NCI-H2107 (cell line): ENCODE measurements at places on chromosomes 13 and 19.

DNA sequence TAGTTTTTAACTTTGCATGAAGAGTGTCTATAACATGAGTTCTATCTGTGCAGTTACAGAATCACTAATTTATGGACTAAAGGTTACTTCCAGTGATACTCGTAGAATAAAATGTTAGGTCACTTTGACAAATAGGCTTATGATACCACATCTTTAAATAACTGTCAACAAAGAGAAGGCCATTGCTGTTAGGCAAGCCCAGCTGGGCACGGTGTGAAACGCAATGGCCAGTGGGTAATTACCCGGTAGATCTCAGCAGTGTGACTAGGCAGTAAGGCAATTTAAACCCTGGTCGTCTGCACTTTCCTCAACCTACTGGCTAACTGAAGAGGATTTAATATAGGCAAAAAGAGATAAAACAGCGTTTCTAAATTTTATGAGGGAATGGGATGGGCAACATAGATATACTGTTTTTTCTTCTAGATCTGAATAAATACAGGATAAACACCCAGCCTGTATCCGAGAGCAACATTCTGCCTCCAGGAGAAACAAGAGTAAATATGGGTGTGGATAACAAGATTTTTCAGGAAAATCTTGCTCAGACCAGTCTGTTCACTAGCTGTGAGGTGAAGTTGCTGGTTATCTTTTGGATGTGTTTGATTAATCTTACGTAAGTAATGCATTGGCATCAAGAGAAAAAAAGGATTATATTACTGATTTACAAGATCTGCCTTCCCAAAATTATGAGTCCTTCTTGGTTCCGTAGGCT lies 631.3 kb downstream of the EFNB2 start:
- DNase-seq: no peak

GRCh38 chr19:46529622-46530451 lies 34.2 kb upstream of the PNMA8B start:
- peak; percentile 49 for DNase-seq

GRCh38 chr13:101451641-101452040 lies 834 bp upstream of the ITGBL1 start:
- DNase-seq: no peak

DNA sequence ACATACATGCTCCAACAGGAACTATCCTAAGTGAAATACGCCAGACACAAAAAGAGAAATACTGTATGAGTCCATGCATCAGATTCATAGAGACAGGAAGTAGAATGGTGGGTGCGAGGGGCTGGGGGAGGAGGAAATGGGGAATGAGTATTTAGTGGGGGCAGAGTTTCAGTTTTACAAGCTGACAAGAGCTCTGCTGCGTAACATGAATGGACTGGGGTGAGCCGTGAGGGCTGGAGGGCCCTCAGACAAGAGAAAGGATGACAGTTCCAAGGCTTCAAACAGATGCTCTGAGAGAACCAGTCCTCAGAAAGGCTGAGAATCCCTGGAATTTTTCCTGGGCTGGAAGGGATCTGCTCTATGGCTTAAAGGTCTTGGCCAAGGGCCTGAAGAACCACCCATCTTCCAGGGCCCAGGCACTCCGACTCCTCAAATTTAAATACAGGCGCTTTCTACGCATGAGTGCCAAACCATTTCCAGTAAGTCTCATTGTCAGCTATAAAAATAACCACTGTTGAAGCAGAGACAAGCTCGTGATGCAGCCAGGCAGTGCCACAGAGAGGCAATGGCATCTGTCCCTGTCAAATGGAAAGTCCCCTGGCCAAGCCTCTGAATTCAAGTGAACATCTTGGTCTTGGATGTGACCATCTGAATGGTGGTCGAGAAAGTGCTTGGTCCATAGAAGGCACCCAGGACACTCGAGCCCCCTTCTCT lies 17.5 kb downstream of the KLF2 start:
- peak; percentile 32 for DNase-seq

GRCh38 chr19:44903216-44903601 lies 2.4 kb upstream of the APOE start:
- DNase-seq: no peak

- DNase-seq: no peak
Observed at GRCh38 chr13:73110814-73111213, 52.0 kb downstream of the KLF5 start.

DNA sequence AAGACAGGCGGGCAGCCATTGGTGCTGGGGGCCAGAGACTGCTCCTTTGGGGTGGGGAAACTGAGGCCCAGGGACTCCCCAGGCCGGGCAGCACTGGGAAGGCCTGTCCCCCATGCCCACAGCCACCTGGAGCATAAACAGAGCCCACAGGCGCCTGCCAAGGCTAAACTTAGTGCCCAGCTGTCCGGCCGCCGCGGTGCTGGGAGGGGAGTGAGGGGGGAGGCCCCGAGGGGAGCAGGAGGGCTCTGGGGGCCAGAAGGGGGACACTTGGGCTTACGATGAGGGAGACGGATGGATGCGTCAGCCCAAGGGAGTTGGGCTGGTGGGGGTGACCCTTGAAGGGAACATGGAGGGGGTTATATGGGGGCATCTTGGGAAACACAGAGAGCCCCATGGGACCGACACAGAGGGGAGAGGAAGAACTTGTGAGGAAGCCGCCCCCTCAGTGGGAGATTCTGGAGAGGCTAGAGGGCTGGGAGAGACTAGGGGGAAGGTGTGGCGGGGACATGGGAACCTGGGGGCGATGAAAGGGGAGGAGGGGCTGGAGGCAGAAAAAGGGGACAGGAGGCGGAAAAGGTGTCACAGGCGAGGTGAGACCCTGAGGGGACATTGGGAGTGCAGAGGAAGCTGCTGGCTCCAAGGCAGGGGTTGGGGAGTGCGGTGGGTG lies 2.2 kb downstream of the CERS1 start:
- no peak for DNase-seq

DNA sequence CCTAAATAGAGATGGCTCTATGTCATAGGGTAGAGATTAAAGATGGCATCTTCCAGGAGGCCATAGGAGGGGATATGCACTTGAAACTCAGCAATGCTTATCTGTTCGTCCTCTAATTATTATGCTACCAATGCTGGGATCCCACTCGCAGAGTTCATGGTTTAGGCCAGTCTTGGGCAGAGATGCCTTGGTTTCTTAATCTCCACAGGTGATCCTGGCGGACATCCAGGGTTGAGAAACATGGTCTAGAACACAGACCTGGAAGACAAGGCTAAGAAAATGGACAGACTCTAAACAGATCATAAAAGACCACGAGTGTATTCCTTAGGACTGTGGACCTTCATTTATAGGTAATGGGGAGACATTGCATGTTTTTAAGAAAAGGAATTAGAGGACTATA lies 70.0 kb upstream of the IRS2 start:
- DNase-seq: no peak

DNA sequence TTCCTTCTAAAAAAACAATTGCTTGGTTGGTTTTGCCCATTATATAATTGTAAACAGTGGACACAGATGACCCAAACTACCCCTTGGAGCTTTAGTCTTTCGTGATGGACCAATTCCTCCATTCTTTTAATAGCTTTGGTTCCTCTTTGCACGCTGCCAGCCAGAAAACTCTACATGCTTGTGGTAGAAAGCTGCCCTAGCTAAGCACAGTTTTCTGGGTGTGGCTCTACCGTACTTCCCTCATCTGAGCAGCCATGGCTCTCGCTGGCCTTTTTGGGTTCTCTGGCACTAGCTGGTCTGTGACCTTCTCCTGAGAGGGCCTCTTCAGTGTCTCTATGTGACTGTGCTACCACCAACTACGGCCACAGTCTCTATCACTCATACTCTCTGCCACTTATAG lies 29.9 kb upstream of the CEBPA start:
- no peak for DNase-seq

DNA sequence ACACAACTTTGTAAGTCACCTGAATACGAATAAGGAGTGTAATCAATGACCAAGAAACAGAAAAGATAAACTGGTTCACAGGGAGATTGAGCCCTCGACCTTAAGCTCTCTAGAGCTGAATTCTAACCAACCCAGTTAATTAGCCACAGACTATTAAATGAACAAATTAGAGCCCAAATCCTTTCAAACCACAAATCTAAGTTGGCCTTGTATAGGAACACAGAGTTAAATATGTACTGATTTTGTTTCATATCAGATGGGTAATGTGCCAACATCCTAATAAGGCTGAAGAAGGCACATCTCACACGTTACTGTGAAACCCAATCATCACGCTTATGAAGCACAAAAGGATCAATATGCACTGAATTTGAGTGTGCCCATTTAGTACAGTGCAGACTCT lies 156.1 kb downstream of the LHFPL6 start:
- DNase-seq: no peak

DNA sequence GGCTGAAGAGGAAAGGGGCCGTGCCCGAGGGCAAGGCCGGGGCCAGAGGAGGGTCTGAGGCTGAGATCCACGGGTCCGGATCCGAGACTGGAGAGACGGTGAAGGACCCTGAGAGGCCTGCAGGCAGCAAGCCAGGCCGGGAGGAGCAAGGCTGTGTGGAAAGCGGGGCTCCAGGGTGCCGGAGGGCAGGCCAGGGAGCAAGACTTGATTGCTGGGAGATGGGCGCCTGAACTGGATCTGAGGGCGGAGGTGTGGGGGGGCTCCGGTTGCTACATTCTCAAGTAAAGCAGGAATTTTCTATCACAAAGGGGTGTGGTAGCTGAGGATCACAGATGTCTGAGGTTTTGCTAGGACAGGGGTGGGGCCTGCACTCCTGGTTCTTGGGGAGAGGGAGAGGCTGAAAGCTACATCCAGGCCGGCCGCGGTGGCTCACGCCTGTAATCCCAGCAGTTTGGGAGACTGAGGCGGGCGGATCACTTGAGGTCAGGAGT lies 3.8 kb downstream of the MAMSTR start:
- no peak for DNase-seq

- no peak for DNase-seq
Observed at GRCh38 chr13:49443357-49443703, 534 bp downstream of the CAB39L start.

DNA sequence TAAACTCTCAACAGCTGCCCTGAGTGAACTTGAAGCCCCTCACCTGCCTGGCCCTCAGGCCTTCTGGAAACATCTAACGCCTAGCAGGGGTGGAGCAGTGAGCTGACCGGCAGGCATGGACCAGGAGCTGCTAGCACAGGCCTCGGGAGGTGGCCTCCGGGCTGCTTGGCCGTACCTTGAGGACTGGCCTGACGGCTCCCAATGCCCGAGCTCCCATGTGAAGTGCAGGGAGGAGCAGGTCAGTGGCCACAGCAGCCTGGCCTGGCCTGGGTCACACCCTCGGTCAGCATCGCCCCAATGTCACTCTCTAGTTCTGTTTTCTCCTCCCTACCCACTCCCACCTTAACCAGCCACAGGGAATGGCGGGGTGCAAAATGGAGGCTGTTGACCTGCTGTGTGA lies 19.0 kb downstream of the TSHZ3 start:
- DNase-seq: no peak

GRCh38 chr13:98668155-98668554 lies 84.3 kb downstream of the SLC15A1 start:
- no peak for DNase-seq

- DNase-seq: no peak
Observed at GRCh38 chr13:93318534-93319254, 92.1 kb downstream of the GPC6 start.
